ENCODE measurements at places on chromosomes 2 and 18.

- DNase-seq = no peak
Measured at GRCh38 chr2:159185401-159186130, 100.9 kb downstream of the WDSUB1 start.

- DNase-seq = no peak
Measured at GRCh38 chr18:58287353-58288274, 243.6 kb downstream of the NEDD4L start.

DNA sequence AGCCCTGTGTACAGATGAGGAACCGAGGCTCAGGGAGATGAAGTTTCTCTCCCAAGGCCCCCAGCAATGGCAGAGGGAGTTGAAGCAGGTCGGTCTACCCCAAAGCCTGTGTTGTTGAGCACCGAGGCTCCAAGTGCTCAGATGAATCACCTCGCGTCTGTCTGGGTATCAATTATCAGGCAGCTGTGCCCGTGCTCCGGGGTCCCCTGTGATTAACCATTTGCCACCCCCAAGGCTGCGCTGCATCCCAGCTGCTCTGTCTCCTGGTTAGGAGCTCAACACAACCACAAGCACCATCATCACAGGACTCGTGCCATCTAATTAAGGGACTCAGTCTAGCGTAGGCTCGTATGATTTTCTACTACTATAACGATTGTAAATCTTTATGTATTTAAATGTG lies 27.1 kb downstream of the LIPG start:
- no peak for DNase-seq

DNA sequence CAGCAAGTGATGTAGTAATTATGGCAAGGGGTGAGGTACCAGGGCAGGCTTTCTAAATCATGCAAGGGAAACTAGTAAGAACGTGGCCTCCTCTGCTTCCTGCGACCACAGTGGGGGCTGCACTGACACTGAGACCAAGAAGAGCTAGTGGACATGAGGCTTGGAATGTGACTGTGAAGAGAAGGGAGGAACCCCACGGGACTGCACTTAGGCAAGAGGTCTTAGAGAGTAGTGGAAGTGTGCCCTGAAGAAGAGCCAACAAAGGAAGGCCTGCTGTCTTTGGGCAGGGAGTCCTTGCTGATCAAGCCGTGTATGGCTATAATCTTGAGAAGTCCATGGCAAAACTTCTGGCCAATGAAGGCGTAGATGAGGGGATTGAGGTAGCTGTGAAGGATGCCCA lies 8.9 kb upstream of the RUFY4 start:
- no peak for DNase-seq

- DNase-seq = no peak
Measured at GRCh38 chr2:61742955-61743354, 110.9 kb downstream of the FAM161A start.

Measured in osteocyte (in vitro differentiated cells).